Glomerular endothelial cell (primary cell): ENCODE measurements at places on chromosomes 12 and 14. TPM values are rescaled to one million over a fixed set of nuclear protein-coding genes. Genes with fewer than 3 reads are reported as not detected.

Gene MSRB3
- total RNA-seq, result 23.0 and 35.3 TPM in 2 replicates

Gene RNU6-8
- total RNA-seq, result not detected in 2 replicates

Gene RFC5
- 10.0 and 14.1 TPM in 2 replicates for total RNA-seq

Gene GZMH
- total RNA-seq, result not detected in 2 replicates

DNA sequence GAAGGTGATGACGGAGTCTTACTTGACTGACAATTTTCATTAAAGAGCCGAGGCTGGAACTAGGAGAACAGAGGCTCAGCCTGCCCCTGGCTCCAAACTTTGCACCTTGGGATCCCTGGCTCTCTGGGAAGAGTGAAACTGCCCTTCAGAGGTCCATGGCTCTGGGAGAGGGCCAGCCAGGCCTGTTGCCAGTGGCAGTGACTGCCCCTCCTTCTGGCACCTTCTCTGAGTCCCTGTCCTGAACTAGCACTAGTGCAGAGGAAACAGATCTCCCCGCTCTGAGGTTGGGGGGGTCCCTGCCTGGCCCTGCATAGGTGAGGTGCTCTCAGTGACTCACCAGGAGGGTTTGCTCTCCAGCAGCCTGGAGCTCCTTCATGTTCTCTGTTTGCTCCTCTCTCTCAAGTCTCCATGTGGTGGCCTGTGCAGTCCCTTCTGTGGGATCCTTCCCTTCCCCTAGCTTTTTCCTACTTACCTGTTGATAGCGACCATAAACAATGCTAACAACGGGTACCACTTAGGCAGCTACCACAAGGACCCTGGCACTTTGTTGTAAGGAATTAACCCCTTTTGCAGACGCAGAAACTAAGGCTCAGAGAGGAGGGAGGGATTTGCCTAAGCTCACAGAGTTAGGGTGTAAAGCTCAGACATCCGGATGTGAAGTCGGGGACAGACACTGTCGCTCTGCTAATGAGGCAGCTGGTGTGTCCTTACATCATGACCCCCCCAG is 22.4 kb downstream of the FAM222A start:
- DNase-seq, result no peak

GRCh38 chr12:111443586-111443985 is 37.9 kb downstream of the SH2B3 start:
- no peak for DNase-seq

DNA sequence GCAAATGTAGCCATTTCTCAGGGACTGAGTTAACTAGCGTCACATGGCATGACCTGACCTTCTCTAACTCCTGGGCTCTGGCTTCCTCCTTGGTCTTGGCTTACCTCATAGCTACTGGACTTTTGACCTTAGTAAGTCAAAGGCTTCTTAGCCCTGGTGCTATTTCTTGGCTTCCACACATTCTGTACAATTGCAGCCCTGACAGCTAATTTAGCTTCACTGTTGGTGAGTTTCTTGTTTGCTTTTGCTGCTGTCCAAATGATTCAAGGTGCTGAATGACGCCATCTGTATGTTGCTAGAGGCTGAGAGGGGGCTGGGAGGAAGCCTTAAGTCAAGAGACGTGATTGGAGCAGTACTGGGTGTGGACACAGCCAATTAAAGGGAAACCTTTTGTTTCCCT is 202.7 kb downstream of the PRKD1 start:
- no peak for DNase-seq

DNA sequence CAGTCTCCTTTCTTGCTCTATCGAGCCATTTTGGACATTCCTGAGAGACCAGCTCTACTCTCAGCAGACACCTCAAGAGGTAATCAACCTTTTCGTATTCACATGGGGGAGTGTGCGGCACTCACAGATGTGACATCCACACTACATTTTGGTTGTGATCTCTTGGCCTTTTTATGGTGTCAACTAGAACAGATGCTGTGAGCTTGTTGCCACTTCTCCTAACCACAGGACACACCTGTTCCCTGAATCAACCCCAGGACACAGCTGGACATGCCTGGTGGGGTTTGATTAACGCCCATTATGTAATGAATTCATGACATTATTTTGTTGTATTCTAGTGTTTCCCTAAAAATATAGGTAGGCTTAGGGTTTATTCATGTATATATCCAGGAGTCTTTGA is 1143.6 kb downstream of the TMEM121 start:
- DNase-seq, result no peak

DNA sequence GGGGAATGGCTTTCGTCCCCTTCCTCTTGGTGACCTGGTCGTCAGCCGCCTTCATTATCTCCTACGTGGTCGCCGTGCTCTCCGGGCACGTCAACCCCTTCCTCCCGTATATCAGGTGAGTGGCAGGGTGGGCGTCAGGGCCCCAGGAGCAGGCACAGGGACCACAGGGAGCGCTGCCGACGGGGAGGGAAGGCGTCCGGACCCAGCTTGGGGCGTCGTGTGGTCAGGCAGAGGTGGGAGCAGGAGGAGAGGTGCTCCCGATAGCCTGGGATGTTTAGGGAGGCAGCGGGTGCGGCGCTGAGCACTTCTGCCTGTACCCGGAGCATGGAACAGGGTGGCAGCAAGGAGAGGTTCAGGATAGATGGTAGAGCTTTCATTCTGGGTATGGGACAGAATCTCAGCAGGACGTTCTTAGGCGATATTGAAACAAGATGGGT is 444 bp downstream of the DRAM1 start:
- DNase-seq, result no peak

DNA sequence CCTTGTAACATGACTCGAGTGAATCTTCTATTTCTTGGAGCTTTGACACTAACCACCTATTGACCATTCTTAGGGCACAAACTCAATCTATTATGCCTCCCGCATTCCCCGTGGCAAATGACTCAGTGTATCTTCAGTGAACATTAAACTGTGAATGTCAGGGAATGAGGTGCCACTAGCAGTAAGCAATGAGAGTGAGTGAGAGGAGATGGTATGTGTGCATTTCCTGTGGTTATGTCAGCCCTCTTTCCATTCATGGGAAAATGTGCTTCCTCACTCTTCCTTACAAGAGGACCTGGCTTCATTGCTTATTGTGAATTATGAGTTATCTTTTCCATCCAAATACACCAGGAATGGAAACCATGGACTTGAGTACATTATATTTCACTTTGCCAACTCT is 229.2 kb downstream of the EMP1 start:
- no peak for DNase-seq

DNA sequence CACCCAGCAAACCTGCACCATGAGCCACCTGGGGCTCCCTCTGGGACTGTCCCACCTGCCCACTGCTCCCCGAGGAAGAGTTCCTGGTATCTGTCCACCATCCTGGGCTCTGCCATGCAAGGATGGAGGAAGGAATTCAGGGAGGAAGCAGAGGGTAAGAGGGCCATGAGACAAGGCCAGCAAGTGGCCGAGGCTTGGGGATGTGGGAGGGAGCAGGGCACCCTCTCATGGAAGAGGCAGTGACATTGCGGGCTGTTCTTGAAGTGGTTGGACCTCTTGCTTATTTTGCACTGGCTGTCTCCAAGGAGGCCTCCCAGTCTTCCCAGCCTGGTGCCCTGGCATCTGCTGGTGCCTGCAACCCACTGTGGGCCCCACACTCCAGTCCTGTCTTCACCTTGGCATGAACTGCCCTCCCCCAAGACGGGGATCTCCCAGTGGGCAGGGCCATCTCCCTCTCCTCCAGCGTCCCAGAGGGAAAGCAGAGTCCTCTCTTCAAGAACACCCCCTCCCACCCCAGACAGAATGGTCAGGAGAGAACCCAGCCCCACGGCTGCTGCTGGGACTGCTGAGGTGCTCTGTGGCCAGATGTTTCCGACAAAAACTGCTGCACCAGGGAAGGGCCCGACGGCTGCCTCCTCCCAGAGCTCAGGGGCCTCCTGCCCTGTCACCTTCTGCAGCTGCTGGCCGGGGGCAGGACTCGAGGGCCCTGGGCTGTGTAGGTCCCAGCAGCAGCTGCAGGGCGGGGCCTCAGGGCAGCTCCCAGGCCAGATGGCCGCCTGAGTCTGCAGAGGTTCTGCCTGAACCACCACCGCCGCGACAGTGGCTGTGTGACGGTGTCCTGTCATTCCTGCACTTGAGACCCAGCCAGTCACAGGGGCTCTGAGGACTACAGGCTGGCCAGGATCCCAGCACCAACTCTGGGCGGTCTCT is 1.8 kb upstream of the AKT1 start:
- no peak for DNase-seq

DNA sequence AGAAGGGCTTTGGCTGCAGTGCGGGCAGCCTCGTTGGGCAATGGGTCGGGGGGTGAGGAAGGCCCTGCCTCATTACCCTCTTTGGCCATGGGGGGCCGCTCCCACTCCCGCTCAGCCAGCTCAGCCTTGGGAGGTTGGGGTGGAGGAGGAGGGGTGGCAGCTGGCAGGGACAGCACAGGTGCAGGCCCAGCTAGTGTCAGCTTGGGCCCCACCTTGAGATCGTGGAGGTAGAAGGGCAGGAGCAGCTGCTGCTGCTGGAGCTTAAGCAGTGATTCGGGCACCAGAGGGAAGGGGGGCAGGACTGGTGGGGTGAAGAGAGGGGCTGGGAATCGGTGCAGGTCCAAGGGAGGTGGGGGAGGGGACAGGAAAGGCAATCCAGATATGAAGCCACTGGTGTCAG is 26.0 kb downstream of the ZFHX2 start:
- no peak for DNase-seq

GRCh38 chr14:34220921-34221320 is 241.1 kb downstream of the SPTSSA start:
- no peak for DNase-seq

DNA sequence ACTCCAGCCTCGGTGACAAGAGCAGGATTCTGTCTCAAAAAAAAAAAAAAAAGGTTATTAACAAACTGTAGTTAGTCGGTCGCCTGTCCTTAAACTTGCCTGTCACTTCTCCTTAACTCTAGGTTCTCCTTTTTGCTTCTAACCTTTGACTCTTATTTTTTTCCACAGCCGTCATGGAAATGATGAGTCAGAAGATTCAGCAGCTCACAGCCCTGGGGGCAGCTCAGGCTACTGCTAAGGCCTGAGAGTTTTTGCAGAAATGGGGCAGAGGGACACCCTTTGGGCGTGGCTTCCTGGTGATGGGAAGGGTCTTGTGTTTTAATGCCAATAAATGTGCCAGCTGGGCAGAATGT is 418 bp upstream of the MYG1 start:
- no peak for DNase-seq
